Fibroblast of skin of abdomen (primary cell): ENCODE measurements at places on chromosomes 12 and 14.

- DNase-seq = peak; percentile 81
Measured at GRCh38 chr12:93569656-93570551, 2.6 kb upstream of the SOCS2 start.

GRCh38 chr14:100031506-100032281 lies 33.5 kb upstream of the EVL start:
- DNase-seq = peak; percentile 99

GRCh38 chr12:61860451-61860850 lies 399.8 kb upstream of the USP15 start:
- DNase-seq = no peak

- no peak for DNase-seq
Measured at GRCh38 chr14:22152161-22152870, 436.7 kb downstream of the DAD1 start.

DNA sequence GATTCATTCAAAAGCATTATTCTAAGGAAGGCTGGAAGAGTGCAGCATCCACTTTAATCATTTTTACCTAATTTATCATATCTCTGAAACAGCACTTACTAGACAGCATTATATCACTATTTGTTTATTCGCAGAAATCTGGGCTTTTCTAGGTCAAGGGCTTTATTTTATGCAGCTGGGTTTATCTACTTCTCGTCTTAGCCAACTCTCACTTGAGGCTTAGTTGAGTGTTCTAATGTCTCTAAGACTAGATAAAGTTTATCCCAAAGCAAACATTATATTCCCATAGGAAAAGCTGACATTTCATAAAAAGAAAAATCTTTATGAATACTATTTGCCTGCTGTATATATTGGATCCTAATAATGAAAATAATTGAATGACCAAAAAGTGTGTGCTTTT lies 720.8 kb upstream of the FLRT2 start:
- no peak for DNase-seq

DNA sequence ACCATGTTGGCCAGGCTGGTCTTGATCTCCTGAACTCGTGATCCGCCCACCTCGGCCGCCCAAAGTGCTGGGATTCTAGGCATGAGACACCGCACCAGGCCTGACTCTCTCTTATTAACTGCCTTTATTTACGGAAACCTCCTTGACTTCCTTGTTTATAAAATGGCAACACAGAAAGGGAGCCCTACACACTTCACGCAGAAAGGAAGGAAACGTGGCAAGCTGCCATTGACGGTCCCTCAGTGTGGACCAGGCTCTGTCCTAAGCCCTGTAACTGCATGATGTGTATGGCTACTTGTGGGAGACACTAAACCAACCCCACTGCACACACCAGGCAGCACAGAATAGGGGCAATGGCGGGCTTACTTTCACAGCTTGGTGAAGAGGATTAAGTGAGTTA lies 11.7 kb downstream of the CINP start:
- DNase-seq = no peak

DNA sequence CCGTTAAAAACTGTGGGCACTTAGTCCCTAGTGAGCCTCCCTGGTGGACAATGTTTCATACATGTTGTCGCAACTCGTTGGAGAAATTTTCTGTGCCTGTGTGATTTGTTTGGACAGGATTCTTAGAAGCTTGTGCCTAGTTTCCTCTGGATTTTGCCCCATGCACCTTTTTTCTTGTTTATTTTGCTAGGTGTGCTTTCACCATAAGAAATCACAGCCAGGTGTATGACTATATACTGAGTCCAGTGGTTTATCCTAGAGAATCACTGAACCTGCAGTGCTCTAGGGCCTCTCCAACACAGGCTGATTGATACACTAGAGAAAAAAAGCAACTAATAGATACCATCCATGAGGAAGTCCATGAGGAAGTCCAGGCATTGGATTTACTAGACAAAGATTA lies 33.1 kb upstream of the OASL start:
- no peak for DNase-seq

GRCh38 chr12:109737631-109738030 lies 24.0 kb downstream of the FAM222A start:
- no peak for DNase-seq

DNA sequence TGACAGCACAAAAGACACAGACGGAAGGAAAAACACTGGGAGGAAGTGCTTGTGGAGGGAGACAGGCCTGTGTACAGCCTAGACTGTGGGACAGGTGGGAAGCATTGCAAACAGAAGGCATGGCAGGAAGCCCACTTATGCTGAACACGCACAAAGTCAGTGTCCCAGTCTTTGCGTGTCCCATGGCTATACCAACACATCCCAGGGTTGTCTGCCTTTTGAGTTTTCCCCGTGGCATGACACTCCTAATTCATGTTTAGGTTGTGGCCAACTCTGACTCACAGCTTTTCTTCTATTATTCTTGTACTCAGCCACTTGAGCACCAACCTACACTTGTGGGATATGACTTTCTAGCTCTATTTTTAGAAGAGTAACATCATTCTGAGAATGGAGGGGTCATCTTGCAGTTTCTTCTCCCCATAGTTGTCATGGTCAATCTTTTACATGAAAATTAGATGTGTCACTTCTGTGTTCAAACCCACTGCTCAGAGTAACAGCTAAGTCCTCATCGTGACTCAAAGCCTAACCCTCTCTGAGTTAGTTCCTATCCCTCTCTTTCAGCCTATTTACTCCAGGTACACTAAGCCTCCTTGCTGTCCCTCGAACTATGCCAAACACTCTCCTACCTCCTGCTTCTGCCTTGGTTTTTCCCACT lies 27.5 kb upstream of the JPH4 start:
- no peak for DNase-seq

GRCh38 chr12:122138616-122139015 lies 35.4 kb downstream of the IL31 start:
- no peak for DNase-seq

DNA sequence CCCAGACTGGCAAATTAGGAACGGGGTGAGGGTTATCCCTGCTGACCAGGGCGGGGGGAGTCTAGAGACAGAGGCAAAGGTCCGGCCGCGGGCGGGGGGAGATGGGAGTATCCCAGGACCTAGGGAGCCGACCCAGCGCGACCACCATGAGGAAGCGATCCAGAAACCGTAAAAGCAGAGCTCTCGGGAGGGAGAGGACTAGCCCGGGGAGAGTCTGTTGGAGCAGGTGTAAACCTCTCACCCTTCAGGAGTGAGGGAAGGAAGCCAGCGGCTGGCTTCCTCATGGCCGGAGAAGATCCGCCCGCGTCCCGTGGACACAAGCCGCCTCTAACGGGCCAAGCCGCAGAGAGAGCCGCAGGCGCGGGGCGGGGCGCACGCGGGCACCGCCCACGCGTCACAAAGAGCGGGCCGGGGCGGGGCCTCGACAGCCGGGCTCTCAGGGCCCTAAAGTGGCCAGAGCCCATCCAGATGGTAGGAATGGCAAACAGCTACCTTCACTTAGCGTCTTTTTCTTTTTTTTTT lies at the start of gene ACRBP:
Gene ACRBP (minus strand): TSS at position 350 of the 522 bp plus-strand sequence. CDS start 66 bp downstream, at position 284.
- peak; percentile 42 for DNase-seq

- peak; percentile 50 for DNase-seq
Measured at GRCh38 chr12:12560587-12561370, 1.9 kb downstream of the DUSP16 start.

- no peak for DNase-seq
Measured at GRCh38 chr12:128609861-128610260, 213.9 kb downstream of the SLC15A4 start.

GRCh38 chr14:43877351-43877960 lies 629.6 kb downstream of the FSCB start:
- DNase-seq = no peak

DNA sequence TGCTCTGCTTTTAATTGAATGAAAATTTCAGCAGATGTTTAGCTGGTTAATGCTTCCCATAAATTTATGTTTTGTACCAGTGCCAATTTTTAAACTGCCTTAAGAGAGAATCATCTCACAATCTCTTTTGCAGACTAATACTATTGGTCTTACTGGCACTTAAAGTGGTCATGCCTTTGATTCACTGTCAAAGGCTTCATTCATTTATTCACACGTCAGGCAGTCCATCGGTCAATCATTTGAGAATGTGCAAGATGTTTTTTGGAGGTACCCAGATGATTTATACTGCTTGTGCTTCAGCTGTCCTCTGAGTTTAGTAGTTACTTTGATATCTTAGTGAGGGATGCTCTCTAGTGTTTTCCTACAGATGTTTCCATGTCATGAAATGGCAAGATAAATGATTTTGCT lies 83.4 kb downstream of the NAV3 start:
- DNase-seq = peak; percentile 78

DNA sequence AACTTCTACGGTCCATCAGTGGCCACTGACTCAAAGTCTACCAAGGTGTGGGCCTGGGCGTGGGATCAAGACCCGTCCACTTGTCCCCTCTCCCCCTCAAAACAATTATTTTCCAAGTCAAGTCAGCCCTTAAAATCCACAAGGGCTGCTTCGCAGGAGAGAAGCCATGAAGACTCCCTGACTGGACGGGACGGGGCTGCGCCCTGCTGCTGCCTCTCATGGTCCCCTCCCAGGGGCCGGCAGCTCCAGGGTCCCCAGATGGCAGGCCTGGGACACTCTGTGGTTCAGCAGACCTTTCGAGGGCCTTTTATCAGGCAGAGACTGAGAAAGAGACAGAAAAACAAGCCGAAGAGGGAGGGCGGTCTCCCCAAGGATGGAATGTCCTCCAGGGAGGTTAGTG lies 10.8 kb downstream of the NGB start:
- DNase-seq = no peak

GRCh38 chr12:108543652-108544051 lies 17.3 kb downstream of the SART3 start:
- DNase-seq = peak; percentile 53

- DNase-seq = no peak
Measured at GRCh38 chr12:3795066-3795465, 42.2 kb upstream of the CRACR2A start.

DNA sequence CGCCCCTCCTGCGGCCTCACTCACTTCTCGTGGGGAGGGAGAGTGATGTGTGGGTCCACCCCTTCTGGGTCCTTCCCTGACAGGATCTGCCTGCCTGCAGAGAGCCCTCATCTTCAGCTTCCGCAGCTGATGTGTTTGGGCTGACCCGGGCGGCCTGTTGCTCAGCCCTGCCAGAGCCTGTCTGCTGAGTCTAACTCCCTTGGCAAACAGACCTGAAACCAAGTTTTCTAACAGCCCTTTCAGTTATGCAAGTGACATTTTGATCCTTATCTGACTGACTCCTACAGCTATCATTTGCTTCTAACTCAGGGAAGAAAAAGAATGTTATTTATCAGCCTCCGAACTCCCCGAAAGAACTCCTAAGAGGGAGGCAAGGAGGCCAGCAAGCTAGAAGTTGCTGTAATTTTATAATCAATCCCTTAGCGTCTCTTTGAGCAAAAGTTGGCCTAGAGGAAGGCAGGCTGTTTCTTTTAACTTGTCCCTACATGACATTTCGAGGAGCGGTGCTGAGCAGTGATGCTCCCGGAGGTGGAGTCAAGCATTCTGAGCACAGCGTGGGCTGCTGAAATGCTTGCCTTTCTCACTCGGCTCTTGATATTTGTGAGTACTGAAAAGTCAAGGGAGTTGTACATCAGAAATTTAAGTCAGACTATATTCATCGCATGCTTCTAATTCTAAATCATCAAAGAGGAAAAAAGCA lies 31.5 kb upstream of the CACNA2D4 start:
- DNase-seq = no peak

- DNase-seq = peak; percentile 7
Measured at GRCh38 chr12:108779998-108780688, 48.8 kb upstream of the CORO1C start.

DNA sequence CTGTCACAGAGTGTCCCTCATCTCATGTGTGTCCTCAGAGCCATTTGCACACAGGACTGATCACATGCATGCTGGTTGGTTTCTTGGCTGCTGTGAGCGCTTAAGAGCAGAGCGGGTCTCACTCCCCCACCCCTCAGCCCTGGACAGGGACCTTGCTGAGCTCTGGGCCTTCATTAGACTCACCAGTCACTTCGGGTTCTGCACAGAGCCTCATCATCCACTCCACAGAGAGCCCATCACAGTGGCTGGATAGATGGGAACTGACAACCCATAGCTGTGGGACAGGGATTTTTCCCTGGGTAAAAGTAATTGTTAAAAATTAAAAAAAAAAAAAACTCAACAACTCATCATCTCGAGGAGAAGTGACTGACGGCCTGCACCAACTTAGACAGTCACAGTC lies 8.2 kb downstream of the GLRX5 start:
- no peak for DNase-seq

DNA sequence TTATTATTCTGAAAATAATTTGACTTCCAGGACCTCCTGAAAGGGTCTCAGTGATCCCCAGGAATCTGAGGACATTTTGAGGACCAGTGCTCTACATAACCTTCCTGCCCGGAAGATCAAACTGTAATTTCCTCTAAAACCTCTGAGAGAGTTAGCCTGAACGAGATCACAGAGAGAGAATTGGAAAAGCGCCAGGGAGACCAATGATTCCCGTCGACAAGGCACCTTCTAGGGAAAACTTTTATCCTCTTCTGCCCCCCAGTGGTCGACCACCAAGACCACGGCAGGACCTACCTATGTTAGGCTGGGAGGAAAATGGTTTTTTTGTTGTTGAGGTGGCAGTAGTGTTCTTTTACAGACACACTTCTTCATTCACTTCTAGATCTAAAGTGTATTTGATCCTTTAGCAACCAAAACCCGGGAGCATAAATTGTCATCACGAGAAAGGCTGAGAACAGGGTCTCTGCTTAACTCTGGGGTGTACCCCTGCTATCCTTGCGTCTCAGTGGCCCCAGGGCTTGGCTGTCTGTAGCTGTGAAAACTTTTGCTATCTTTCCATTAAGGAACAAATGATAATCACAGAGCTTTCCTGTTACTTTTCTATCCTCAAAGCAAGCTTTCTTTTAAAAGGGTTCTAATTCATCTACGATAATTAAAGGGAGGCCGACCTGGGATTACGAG lies 62.9 kb upstream of the NID2 start:
- DNase-seq = peak; percentile 93

DNA sequence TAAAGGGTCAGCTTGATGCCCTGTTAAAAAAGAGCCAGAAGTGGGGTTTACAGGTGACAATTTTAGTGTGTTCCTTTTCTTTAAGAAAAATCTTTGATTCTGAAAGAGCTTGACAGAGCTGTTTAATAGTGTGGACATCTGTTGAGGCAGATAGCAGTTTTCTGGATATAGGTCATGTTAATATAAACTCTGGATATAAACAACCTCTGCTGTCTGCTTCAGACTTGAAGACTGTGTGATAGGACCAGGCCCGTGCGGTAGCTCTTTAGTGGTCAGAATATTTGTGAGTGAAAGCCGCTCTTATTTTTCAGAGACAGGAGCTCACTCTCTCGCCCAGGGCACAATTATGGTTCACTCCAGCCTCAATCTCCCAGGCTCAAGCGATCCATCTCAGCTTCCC lies 439.9 kb upstream of the RGS6 start:
- no peak for DNase-seq
